ENCODE measurements at places on chromosomes 1 and 21. TPM values are rescaled to one million over a fixed set of nuclear protein-coding genes. Genes with fewer than 3 reads are reported as not detected.

The ZBTB8OS gene
- total RNA-seq: 18.7 TPM

The CYP4X1 gene
- 1.4 TPM for total RNA-seq

The PIP5K1A gene
- 51.7 TPM for total RNA-seq

The SPRR5 gene
- not detected for total RNA-seq

The VCAM1 gene
- total RNA-seq: 128 TPM

The RFX5 gene
- 25.9 TPM for total RNA-seq

The C1QTNF12 gene
- 1.3 TPM for total RNA-seq

The AK5 gene
- 8.0 TPM for total RNA-seq

The CRB1 gene
- total RNA-seq: 0.13 TPM

The CCDC17 gene
- total RNA-seq: 0.89 TPM

The TFF1 gene
- 0.49 TPM for total RNA-seq

The TMEM240 gene
- 1.8 TPM for total RNA-seq

The IVL gene
- not detected for total RNA-seq

The TRABD2B gene
- total RNA-seq: 0.33 TPM

The CD34 gene
- total RNA-seq: not detected

The FCRLA gene
- total RNA-seq: 0.16 TPM

The S100A8 gene
- total RNA-seq: not detected

The ZBTB8A gene
- total RNA-seq: 7.7 TPM

The KLHDC8A gene
- 1.0 TPM for total RNA-seq

The OR2T11 gene
- not detected for total RNA-seq

The DDAH1 gene
- total RNA-seq: 37.6 TPM

The AGBL4 gene
- total RNA-seq: not detected

The KCNE2 gene
- total RNA-seq: not detected

The MCM3AP gene
- total RNA-seq: 56.5 TPM

The C1orf115 gene
- 1.1 TPM for total RNA-seq

The HTR6 gene
- not detected for total RNA-seq

The LCE2B gene
- total RNA-seq: not detected

The ANKRD65 gene
- total RNA-seq: 1.5 TPM

The FMO3 gene
- total RNA-seq: 0.13 TPM

The MIXL1 gene
- total RNA-seq: 0.16 TPM

The FCRLB gene
- total RNA-seq: 6.8 TPM

The AGT gene
- 0.89 TPM for total RNA-seq

The ZNF695 gene
- 8.6 TPM for total RNA-seq

The LENEP gene
- total RNA-seq: not detected

The KIF14 gene
- total RNA-seq: 13.9 TPM

The AMY1B gene
- total RNA-seq: not detected

The NKAIN1 gene
- total RNA-seq: 2.4 TPM

The RER1 gene
- 56.7 TPM for total RNA-seq

The FYB2 gene
- total RNA-seq: not detected

The TLR5 gene
- total RNA-seq: 0.25 TPM

The ADGRB2 gene
- 11.7 TPM for total RNA-seq

The SERPINC1 gene
- not detected for total RNA-seq

The FAM151A gene
- not detected for total RNA-seq

The CFHR3 gene
- not detected for total RNA-seq

The RHEX gene
- total RNA-seq: 1.3 TPM

The OR2T29 gene
- total RNA-seq: not detected

The TSPEAR gene
- total RNA-seq: not detected

The NBPF1 gene
- 7.2 TPM for total RNA-seq

The CAPN8 gene
- total RNA-seq: not detected

The CD52 gene
- total RNA-seq: not detected

The REN gene
- total RNA-seq: 0.13 TPM

The SPRR1A gene
- not detected for total RNA-seq

All from mesangial cell (primary cell).